WTC11 (cell line): ENCODE measurements at places on chromosomes 12 and 14.

- DNase-seq: no peak
These were observed 30.3 kb upstream of the ADIPOR2 start for GRCh38 chr12:1660304-1661187.

GRCh38 chr12:54935235-54935951, 49.2 kb downstream of the TESPA1 start:
- DNase-seq: no peak

GRCh38 chr12:87217491-87217890, 811.7 kb downstream of the C12orf50 start:
- no peak for DNase-seq

GRCh38 chr14:101017209-101017608, 113.7 kb upstream of the RTL1 start:
- no peak for DNase-seq

- no peak for DNase-seq
These were observed 3.5 kb downstream of the VWF start for GRCh38 chr12:6120796-6121473.

GRCh38 chr14:90900476-90901083, 84.3 kb upstream of the TTC7B start:
- DNase-seq: no peak

DNA sequence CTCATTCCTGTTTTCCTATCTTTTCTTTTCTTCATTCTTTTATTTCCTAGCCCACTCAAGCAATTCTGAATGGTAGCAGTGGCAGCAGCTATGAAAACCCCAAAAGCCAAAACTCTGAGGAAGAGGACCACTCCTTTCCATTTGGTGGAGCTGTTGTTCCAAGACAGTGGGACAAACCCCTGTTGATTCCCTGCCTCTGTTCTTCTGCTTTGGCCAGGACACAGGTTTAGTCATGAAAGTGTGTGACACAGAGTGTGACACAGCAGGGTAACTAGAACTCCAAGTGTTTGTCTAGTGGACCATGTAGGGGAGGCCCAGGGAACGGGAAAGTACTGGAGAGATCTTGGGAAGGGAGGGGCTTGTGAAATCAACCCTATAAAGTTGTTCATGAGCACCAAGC, 71.1 kb downstream of the PTCSC3 start:
- peak; percentile 21 for DNase-seq

DNA sequence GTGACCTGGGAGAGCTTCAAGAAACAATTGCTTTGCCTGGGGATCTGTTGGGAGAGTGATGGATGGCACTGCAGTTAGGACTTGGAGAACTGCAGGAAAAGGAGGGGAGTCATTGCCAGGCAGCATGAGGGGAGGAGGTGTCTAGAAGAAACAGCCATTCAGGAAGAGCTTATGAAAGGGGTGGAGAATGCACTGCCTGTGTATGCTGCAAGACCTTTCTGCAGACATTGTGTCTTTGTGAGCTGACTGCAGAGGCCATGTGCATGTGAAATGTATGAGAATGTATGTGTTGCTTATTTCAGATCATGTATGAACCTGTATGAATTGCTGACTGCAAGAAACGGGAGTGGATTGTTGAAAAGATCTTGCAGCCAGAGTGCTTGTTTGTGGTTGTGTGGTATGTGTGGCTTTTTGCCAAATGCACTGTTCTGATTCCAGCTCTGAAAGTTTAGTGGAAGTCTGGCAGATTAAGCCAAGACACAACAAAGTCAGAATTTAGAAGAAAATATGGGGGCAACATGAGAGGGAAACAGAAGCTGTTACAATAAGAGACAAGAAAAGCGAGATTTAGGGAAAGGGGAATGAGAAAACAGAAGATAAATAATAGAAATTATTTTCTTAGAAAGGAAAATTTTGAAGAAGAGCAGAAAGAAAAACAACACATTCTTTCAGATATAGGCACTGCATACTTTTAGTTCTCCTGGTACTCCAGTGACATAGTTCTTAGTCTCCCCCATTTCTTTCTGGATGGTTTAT, 9.8 kb upstream of the RIMKLB start:
- no peak for DNase-seq

- DNase-seq: peak; percentile 57
These were observed 11.6 kb downstream of the TNS2 start for GRCh38 chr12:53061404-53062010.

GRCh38 chr12:6053541-6053940, 70.9 kb downstream of the VWF start:
- DNase-seq: no peak

- DNase-seq: no peak
These were observed 176.4 kb downstream of the ANO2 start for GRCh38 chr12:5768581-5769196.

GRCh38 chr14:61766151-61766550, 3.9 kb downstream of the SNAPC1 start:
- DNase-seq: no peak

DNA sequence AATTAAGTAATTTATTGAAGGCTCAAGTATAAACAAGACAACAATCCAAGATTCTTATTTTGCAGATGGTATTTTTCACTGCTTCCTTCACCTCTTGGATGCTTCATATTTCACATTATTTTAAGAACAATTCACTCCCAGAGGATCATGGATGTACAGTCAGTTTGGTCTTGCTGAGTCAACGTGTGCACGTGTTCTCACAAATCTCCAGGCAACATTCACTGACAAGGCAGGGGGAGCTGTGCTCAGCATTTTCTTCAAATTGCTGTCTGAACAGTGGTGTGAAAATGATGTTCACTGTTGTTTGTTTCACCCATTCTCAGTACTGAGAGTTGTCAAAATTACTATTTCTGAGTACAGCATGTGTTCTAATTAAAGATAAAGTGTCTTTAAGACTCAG, 118.3 kb upstream of the SLC38A4 start:
- DNase-seq: no peak
